Body of pancreas (tissue), 4 donors: ENCODE measurements at places on chromosomes 13 and 19. TPM values are rescaled to one million over a fixed set of nuclear protein-coding genes. Genes with fewer than 3 reads are reported as not detected.

DNA sequence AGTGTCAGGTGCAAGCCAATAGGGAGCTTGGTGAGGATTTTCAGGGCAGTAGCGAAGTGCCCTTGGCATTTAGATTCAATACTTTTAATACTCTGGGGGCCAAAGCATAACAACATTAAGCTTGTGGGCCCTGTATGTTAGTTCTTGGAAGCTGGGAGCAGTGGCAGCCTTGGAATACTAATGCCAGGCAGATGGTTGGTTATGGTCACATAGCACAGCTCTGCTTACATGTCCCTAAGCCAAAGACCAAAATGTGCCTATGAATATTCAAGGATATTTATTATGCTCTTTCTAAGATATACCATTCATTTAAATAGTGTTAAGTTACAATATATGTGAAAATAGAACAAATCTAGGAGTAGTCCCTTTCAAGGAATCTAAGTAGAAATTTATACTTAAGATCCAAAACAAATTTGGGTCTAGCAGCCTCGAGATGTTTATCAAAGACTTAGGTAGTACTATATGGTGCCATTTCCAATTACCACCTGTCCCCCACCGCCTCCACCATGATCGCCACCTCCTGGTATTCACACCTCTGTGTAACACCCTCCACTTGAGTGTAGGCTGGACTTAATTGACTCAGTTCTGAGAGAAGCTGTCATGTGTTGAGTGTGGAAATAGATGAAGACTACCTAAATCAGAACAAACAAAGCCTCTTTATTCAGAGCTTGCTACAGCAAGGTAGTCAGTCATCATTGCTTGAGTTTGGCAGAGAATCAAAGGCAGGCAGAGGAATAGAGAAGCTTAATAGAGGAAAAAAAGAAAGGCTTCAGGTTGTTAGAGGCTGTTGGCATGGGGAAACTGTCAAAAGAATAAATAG is 261.0 kb downstream of the GPC5 start:
- H3K4me1 ChIP-seq = no peaks in the 10 kb centered on the region
- no peaks in the 10 kb centered on the region for H3K27me3 ChIP-seq

DNA sequence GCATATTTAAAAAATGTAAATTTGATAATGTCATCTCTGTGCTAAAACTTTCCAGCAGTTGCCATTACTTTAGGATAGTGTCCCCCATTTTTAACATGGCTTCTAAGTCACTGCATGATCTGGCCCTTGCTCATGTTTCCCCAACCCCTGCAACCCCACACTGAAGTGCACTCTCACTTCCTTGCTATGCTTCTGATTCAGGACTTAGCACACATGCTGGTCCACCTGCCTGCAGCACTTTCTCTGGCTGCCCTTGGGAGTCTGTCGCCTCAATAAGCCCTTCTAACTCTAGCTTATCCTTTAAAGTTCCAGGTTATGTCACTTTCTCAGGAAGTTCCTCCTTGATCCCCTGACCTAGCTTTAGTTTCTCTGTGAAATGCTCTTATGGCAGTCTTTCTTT is 241.0 kb downstream of the POSTN start:
- H3K4me3 ChIP-seq = no peak overlapping the region
- H3K4me1 ChIP-seq = no peaks in the 10 kb centered on the region
- no peaks in the 10 kb centered on the region for H3K27me3 ChIP-seq
- no peak for DNase-seq

DNA sequence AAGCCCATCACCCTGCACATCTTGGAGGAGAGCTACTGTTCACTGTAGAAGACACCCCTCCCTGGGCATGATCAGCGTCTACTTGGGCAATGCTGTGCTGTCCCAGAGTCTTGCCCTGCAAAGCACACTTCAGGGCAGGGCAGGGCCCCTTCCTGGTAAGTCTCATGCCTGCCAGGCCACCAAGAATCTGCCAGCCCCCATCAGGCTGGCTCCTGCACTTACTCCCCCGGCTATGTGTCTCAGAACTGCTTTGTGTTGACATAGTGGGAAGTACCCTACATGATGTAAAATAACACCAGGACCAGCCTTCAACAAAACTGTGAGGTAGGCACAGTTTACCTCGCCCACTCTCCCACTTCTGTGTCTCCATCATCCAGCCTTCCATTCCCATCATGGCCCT is 27.8 kb upstream of the ATP12A start:
- no peaks in the 10 kb centered on the region for H3K36me3 ChIP-seq
- DNase-seq = no peak
- H3K4me1 ChIP-seq = peaks cover 4% of the 10 kb centered on the region
- no peaks in the 10 kb centered on the region for H3K27me3 ChIP-seq

Gene DIAPH3
- total RNA-seq = 0.78 TPM

Gene CACNG6
- not detected for total RNA-seq

Gene C2CD4C
- 1.8 TPM for total RNA-seq
